ENCODE measurements at places on chromosomes 5 and 9.

DNA sequence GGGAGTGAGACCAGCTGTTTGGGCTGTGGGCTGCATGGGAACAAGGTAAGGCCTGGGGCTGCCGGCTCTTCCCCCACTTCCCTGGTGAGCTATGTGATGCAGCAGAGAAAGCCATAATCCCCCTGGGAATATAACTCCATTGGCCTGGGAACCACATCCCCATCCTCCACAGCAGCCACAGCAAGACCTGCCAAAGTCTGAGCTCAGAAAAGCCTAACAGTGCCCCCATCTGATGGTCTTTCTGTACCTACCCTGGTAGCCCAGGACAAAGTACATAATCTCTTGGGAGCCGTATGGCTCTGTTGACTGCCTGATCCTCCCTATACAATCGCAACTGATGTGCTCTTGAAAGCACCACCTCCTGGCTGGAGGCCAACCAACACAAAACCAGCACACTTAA, 432.6 kb downstream of the CDH18 start:
- DNase-seq: no peak

DNA sequence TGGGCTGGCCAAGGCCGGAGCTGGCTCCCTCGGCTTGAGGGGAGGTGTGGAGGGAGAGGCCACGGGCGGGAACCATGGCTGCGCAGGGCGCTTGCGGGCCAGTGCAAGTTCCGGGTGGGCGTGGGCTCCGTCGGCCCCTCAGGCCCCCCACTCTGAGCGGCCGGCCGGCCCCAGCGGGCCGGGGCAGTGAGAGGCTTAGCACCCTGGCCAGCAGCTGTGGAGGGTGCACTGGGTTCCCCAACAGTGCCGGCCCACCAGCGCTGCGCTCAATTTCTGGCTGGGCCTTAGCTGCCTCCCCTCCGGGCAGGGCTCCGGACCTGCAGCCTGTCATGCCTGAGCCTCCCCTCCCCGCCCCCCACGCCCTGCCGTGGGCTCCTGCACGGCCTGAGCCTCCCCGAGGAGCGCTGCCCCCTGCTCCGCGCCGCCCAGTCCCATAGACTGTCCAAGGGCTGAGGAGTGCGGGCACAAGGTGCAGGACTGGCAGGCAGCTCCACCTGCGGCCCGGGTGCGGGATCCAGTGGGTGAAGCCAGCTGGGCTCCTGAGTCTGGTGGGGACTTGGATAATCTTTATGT, 184.2 kb downstream of the ATPSCKMT start:
- no peak for DNase-seq

GRCh38 chr5:89542736-89543135, 659.8 kb upstream of the MEF2C start:
- DNase-seq: no peak

DNA sequence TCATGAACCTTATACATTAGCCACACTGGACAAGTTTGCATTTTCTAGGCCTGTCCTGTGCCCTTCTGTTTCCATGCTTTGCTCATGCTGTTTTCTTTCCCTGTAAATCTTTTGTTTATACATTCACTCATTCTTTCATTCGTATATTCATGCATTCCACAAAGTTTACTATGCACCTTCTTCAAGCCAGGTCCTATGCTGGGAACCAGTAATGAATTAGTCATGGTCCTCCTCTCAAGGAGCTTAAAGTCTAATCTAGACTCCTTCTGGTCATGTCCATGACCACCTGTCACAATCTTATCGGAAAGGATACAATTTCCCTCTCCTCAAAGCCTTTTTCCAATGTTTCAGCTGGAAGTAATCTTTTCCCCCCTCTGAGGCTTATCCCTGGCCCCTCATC, 9.1 kb upstream of the XPA start:
- DNase-seq: no peak

DNA sequence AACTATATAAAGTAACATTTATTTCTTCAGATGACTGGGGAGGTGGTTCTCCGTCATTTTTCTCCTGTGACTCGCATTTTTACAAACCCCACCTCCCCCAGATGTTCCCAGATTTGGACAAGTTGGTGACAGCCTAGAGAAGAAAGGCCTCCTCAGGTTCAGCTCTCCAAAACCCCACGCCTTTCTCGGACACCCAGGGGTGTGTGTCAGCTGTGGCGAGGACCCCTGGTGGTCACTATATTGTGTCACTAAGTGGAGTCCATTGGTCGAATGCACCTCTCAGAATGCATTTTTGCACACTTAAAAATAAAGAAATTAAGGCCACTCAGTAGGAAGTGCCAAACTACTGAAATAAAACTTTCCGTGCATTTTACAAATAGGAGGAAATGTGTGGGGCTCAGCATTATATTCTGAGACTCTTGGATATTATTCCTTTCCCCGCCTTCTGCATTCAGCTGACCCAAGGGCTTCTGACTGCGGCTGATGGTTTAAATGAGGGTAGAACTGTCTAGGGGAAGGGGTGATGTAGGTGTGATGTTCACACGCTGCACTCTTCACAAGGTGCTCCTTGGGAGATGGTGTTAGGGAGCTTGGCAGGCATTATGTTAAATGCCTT, 47.6 kb downstream of the ACO1 start:
- DNase-seq: no peak

DNA sequence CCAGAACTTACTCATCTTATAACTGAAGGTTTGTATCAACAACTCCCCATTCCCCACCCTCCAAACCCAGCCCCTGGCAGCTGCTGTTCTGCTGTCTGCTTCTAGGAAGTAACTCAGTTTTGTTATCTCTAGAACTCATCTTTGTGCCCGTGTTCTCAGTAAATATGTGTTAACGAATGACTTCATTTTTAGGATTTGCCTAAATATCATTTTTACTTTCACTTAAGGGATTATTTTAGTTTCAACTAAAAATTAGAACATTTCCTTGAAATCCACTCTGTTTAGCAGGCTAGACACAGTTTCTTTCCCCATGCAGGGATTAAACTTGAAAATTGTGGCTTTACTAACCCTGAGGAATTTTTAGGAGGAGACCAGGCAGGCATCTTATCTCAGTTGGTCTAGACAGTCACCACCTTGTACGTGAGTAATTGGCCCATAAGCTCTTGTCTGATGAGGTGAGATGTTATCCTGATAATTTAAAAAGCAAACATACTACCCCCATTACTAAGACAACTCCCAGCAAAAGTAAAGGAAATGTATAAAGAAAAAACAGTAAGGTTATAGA, 68.2 kb upstream of the TNFAIP8 start:
- no peak for DNase-seq

DNA sequence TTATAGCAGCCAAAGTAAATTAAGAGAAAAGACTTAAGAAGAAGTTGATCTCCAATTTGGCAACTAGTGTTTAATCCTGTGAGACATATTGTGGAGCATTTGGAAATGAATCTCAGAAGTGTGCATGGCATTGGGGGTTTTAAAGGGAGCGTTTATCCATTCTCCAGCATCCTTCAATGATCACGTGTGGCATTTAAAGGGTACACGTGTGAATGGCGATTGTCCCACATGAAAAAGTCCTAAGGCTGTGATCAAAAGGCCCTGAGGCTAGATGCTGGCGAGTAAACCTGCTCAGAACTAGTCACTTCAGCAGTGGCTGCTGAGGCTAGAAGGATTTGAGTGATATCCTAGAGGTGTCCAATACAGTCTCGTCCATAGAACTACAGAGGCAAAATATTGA, 315.6 kb upstream of the CDH9 start:
- no peak for DNase-seq

DNA sequence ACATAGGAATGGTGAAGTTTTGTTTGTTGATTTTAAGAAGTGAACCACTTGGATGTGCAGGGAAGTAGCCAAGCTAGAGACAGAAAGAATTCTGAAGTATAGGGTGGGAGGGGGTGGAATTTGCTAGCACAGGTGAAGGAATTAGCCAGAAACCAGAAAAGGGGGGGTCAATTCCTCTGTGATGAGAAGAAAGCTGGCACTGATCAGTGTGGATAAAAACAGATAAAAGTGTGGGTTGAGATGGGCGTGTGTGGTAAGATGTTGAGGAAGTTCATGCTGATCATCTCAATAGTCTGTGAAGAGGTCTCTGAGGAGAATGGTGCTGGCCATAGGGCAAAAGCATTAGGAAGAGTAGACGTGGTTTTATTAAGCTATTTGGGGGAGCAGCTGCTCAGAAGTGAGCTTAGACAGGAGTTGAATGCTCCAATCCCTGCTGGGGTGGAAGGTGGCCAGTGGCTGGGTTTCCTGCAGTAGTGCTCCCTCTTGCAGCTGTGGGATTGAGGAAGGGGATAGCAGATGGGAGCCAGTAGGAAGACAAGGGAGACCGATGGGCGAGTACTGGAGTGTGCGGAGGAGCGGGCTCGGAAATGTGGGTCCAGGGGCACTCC, 88.7 kb upstream of the ELL2 start:
- DNase-seq: no peak

DNA sequence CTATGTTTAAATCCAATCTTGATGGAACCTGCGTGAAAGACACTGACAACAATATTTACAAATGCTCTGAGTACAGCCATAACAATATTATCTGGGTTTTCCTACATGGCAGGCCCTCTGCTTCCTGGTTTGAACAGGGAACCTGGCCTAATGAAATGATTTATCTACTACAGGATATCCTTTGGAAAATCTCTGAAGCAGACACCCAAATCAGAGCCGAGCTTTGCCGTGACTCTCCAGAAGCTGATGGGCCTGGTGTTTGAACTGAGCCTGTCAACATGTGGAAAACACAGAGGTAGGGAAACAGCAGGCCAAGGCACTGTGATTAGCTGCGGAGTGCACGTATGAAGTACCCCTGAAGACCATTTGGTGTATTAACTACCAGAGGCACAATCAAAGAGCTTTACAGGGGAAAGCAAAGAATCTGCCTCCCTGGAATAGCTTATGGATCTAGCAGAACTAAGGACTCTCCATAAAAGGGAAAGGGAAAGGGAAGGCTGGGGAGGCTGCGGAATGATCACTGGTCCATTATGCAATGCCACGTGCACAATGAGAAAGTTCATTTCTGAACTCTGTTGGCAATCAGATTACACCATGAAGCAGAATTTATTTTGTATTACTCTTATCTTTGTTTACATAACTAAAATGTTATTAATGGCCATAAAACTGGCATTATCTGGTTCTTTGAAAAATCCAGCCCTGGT, 321.9 kb downstream of the EBF1 start:
- DNase-seq: no peak

- no peak for DNase-seq
Observed at GRCh38 chr5:10533226-10533625, 30.6 kb upstream of the ANKRD33B start.

GRCh38 chr9:899440-900184, 58.1 kb downstream of the DMRT1 start:
- DNase-seq: no peak

DNA sequence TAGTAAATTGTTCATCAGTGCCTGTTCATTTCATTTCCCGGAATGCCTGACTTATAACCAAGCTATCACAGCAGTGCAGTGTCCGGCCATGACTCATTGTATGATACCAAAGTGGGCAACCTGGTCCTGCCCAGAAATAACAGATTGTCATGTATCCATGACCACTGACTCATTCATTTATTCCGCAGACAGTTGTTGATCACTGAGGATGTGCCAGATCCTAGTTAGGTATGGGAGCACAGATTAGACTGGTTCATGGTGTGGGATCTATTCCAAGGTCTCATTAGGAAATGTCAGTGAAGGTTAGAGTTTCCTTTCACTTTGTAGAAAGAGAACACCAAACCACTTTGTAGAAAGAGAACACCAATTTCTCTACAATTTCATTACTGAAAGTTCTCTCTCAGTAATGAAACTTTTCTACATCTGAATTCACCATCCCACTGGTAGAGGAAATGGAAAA, 8.7 kb downstream of the NREP start:
- no peak for DNase-seq

DNA sequence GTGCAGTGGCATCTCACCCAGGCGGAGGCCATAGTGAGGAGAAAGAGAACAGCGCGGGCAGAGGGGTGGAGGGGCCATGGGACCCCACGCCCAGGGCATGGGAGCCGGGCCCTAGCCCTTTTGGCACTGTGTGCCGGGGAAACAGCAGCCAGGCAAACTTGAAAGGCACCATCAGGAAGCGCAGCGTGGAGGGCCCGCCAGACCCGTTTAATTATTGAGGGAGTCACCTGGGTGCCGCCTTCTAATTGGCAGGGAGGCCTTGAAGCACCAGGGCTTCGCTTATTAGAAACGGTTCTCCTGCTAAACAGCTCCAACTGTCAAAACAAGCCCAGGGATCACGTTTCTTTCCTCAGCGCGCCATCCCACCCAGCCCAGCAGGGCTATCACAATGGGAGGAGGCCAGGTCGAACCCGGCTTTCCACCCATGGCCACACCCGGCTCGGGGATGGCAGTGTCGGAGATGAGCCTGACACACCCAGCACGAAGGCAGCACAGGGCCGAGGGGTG, 104.6 kb upstream of the SARDH start:
- no peak for DNase-seq

- DNase-seq: no peak
Observed at GRCh38 chr5:6806668-6807067, 93.4 kb downstream of the TENT4A start.

- no peak for DNase-seq
Observed at GRCh38 chr5:143554187-143554717, 150.8 kb upstream of the NR3C1 start.
